Fibroblast of upper back skin (primary cell): ENCODE measurements at places on chromosomes 13 and 19.

DNA sequence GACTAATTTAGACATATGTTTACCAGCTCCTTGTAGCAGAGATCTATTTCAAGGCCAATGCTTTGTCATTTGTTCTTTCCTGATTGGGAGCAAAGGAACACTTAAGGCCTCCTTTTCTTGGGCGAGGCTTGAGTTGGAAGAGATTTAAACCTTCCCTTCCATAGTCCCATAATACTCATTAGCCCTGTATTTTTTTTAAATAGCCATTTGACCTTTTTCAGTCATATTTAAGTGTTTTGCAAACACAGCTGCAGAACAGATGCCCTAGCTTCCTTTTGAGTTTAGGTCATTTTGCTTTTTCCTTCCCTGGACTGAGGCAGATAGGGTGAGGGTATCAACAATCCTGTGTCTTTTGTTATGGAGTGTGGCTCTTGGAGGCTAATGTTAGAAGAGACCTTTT lies 198.3 kb downstream of the NBEA start:
- DNase-seq, result no peak

DNA sequence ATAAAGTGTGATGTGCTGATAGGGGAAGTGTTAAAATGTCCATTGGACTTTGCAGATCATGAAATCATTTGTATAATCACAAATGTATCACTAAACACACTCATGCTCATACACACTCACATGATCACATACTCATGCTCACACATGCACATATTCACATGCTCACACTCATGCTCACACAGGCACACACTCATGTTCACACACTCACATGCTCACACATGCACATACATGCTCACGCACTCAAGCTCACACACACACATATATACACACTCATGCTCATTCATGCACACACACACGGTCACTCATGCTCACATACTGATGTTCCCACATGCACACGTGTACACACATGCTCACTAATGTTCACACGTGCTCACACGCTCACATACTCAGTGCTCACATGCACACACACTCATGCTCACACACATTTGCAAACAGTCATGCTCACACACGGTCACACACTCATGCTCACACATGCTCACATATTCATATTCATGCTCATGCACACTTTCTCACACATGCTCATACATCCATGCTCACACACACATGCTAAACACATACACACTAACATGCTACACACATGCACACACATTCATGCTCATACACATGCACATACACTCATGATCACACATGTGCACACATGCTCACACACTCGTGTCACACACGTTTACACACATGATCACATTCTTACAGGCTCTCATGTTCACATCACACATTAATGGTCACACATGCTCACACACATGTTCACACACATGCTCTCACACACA lies 116.7 kb upstream of the GJB6 start:
- no peak for DNase-seq

DNA sequence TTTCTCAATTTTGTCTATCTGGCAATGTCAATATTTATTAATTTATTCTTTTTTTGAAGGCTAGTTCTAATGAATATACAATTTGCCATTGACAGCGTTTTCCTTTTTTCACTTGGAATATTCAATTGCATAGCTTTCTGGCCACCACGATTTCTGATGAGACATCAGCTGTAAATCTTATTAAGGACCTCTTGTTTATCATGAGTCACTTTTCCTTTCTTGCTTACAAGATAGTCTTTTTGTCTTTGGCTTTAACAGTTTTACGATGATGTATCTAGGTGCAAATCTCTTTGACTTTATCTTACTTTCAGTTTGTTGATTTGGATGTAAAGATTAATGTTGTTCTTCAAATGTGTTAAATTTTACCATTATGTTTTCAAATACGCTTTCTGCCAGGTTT lies 991.6 kb upstream of the SLC10A2 start:
- no peak for DNase-seq

- DNase-seq, result no peak
These were observed 13.1 kb downstream of the LRCH1 start for GRCh38 chr13:46565808-46566750.

DNA sequence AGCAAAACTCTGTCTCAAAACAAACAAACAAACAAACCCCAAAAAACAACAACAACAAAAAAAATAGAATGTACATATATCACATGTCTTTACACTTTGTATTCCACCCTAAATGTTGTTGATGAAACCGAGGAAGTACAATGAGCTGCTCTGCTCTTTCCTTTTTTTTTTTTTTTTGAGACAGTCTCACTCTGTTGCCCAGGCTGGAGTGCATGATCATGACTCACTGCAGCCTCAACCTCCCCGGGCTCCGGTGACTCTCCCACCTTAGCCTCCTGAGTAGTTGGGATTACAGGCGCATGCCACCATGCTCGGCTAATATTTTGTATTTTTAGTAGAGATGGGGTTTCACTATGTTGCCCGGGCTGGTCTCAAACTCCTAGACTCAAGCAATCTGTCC lies 30.6 kb upstream of the LRP3 start:
- no peak for DNase-seq

GRCh38 chr13:27203186-27203585 lies 31.6 kb upstream of the USP12 start:
- no peak for DNase-seq

GRCh38 chr13:40662866-40663265 lies 3.6 kb downstream of the FOXO1 start:
- no peak for DNase-seq

DNA sequence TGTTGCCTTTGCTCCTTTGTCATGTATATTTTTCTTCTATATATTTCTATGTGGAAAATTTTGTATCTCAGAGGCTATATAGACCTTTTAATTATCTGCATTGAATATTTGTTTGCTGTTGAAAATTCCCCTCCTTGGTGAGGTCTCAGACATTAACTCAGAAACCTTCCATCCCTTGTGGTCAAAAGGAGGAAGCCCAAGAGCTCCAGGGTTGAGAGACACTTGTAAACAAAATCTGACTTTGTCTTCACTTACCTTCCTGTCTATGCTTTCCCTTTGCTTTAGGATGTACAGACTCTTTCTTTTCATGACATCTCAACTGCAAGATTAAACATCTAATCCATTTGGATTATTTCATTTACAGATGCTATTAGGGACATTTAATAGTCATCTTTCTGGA lies 157.5 kb downstream of the PCDH20 start:
- DNase-seq, result no peak

- no peak for DNase-seq
These were observed 2.4 kb downstream of the APLP1 start for GRCh38 chr19:35870798-35871197.

DNA sequence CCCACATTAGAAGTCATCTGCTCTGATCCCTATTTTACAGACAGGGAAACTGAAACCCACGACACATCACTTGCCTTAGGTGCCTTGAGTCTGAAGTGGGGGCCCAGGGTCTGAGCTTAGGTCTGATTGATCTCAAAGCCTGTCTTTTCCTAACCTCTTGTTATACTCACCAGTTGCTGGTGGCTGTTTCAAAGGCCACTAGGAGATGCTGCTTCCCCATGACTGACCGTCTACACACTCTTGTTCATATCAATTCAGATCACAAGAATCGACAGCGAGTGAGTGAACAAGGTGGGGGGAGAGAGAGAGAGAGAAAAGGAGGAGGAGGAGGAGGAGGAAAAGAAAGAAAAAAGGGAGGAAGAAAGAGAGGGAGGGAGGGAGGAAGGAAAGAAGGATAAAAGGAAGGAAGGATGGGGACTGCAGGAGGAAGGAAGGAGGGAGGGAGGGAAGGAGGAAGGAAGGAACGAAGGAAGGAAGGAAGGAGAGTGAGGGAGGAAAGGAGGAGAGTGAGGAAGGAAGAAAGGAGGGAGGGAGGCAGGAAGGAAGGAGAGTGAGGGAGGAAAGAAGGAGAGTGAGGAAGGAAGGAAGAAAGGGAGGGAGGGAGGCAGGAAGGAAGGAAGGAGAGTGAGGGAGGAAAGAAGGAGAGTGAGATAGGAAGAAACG lies 3.3 kb downstream of the OR10H1 start:
- no peak for DNase-seq

- DNase-seq, result no peak
These were observed 151.5 kb downstream of the ZNF737 start for GRCh38 chr19:20414120-20414519.

GRCh38 chr19:2678044-2678671 lies 24.3 kb downstream of the GNG7 start:
- DNase-seq, result no peak
